ENCODE measurements at places on chromosomes 6 and 20. TPM values are rescaled to one million over a fixed set of nuclear protein-coding genes. Genes with fewer than 3 reads are reported as not detected.
A peak's percentile ranks its signal among the peaks of the same experiment; 100 is the strongest.

Gene CHD6
- 45.5 TPM for polyA plus RNA-seq

Gene LY6G5C
- 0.86 TPM for polyA plus RNA-seq

Gene TCP11
- not detected for polyA plus RNA-seq

Gene STMND1
- not detected for polyA plus RNA-seq

DNA sequence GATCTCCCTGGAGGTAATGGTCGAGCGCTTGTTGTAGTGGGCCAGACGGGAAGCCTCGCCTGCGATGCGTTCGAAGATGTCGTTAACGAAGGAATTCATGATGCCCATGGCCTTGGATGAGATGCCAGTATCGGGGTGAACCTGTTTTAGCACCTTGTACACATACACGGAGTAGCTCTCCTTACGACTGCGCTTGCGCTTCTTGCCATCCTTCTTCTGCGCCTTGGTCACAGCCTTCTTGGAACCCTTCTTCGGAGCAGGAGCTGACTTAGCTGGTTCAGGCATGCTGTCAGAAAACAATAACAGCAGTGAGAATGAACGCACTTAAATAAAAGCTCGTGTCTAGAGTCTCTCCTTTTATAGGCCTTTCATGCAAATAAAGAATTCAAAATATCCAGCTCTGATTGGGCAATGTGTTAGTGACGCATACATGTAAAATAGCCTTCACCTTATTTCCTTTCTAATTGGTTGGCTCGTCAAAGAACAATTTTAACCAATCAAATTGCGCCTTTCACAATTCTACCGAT, 129.2 kb downstream of the HFE start:
- no peaks in the 10 kb centered on the region for H3K36me3 ChIP-seq
- H3K27ac ChIP-seq, result no peak overlapping the region
- H3K4me1 ChIP-seq, result peaks cover 4% of the 10 kb centered on the region
- peak; percentile 90 for DNase-seq
- no peak overlapping the region for H3K4me3 ChIP-seq

GRCh38 chr6:121590438-121590837, 155.0 kb downstream of the GJA1 start:
- no peaks in the 10 kb centered on the region for H3K27me3 ChIP-seq
- H3K36me3 ChIP-seq, result no peaks in the 10 kb centered on the region
- no peak overlapping the region for H3K4me3 ChIP-seq
- H3K4me1 ChIP-seq, result no peaks in the 10 kb centered on the region

GRCh38 chr6:99560668-99561067, 7.8 kb downstream of the CCNC start:
- H3K27ac ChIP-seq, result no peak overlapping the region
- peaks cover 11% of the 10 kb centered on the region for H3K4me1 ChIP-seq
- no peak for DNase-seq
- peaks cover 17% of the 10 kb centered on the region for H3K36me3 ChIP-seq

GRCh38 chr20:64048402-64049044, 916 bp downstream of the SOX18 start:
- peaks cover 18% of the 10 kb centered on the region for H3K4me1 ChIP-seq
- no peak overlapping the region for H3K27ac ChIP-seq

DNA sequence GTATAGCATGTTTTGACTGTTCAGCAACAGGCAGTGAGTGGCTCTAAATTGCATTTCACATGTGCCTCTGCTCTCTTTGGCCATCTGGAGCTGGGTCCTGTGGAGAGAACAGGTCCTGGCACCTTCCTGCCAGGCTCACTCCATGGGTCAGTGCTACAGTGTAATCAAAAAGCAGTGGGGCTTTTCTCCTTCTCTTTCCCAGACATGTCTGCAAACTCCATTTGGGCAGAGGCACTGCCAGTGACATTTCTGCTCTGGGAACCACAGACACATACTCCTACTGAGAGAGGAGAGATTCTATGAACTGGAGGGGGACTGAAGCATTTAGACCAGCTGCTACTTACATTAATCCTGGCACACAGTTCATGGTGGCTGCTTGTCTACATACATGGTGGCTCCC, 68.3 kb upstream of the TRAF3IP2 start:
- H3K36me3 ChIP-seq, result peaks cover 9% of the 10 kb centered on the region
- no peaks in the 10 kb centered on the region for H3K27me3 ChIP-seq
- H3K27ac ChIP-seq, result no peak overlapping the region
- H3K4me1 ChIP-seq, result no peaks in the 10 kb centered on the region
- no peak overlapping the region for H3K4me3 ChIP-seq

DNA sequence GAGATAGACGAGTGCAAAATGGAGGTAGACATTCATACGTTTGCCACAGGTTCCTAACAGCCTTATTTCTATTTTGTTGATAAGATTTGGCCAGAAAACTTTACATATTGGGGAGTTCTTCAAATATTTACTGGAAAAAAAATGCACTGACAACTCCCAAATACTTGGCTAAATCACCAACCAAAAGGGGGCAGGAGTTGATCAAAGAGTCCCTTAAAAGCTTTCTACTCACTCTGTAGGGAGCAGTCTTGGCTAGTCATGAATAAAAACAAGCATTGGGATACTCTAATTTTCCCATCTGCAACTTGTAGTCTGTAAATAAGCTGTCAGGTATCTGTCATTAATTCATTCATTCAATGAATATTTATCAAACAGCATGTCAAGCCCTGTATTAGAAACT, 18.4 kb downstream of the TENT5A start:
- no peaks in the 10 kb centered on the region for H3K27me3 ChIP-seq
- H3K4me3 ChIP-seq, result no peak overlapping the region
- H3K27ac ChIP-seq, result no peak overlapping the region
- H3K4me1 ChIP-seq, result no peaks in the 10 kb centered on the region
- no peak for DNase-seq

GRCh38 chr6:28810659-28811053, 113.1 kb downstream of the TRIM27 start:
- peak overlapping the region; percentile 5 for H3K4me3 ChIP-seq
- peaks cover 88% of the 10 kb centered on the region for H3K27me3 ChIP-seq
- H3K4me1 ChIP-seq, result peaks cover 5% of the 10 kb centered on the region

DNA sequence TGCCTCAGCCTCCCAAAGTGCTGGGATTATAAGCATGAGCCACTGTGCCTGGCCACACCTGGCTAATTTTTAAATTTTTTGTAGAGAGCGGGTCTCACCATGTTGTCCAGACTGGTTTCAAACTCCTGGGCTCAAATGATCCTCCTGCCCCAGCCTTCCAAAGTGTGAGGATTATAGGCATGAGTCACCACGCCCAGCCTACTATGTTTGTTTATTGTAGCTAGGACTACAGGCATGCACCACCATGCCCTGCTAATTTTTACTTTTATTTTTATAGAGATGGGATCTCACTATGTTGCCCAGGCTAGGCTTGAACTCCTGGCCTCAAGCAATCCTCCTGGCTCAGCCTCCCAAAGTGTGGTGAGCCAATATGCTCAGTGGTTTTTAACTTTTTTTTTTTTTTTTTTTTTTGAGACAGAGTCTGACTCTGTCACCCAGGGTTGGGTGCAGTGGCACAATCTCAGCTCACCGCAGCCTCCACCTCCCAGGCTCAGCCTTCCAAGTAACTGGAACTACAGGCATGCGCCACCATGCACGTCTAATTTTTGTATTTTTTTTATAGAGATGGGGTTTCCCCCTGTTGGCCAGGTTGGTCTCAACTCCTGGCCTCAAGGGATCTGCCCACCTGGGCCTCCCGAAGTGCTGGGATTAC, 12.0 kb upstream of the DDX43 start:
- H3K27ac ChIP-seq, result no peak overlapping the region
- H3K4me1 ChIP-seq, result peaks cover 2% of the 10 kb centered on the region
- H3K36me3 ChIP-seq, result no peaks in the 10 kb centered on the region
- no peak for DNase-seq
- H3K27me3 ChIP-seq, result no peaks in the 10 kb centered on the region
- no peak overlapping the region for H3K4me3 ChIP-seq

DNA sequence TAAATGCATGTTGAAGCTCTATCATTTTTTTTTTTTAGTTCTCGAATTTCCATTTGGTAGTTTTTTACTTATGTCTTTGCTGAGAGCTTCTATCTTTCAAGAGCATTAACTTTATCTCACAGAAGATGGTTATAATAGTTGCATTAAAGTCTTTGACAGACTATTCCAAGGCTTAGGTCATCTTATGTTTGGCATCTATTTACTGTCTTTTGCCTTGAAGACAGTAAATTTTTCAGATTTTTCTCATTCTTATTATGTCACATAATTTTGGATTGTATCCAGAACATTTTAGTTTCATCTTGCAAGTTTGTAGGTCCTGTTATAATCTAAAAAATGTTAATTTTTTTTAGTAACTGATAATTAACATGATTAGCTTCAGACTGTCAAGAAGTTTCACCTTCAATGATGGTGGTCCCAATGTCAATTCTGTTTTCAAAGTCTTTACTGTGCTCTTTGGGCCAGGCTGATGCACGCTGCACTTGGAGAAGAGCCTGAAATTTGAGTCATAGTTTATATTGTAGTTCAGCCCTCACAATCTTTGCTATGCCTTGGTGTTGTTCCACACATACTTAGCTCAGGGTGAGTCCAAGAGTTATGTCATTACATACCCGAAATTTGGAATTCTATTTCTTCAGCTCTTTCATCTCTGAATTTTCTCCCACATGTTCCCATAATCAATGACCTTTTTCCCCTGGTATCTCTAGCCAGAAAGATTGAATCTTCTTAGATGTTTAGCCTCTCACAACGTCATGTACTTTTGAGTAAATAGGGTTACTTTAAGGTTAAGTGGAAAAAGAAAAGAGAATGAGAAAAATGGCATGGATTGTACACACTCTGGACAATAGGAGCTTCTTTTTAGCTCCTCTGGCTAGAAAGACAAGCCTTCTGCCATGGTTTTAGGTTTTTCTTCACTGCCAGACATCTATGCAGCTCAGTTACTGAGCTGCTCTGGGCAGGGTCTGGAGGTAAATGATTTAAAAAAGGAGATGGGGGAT, 110.3 kb upstream of the BTBD3 start:
- no peak overlapping the region for H3K4me3 ChIP-seq
- H3K36me3 ChIP-seq, result no peaks in the 10 kb centered on the region
- DNase-seq, result no peak
- no peaks in the 10 kb centered on the region for H3K4me1 ChIP-seq

DNA sequence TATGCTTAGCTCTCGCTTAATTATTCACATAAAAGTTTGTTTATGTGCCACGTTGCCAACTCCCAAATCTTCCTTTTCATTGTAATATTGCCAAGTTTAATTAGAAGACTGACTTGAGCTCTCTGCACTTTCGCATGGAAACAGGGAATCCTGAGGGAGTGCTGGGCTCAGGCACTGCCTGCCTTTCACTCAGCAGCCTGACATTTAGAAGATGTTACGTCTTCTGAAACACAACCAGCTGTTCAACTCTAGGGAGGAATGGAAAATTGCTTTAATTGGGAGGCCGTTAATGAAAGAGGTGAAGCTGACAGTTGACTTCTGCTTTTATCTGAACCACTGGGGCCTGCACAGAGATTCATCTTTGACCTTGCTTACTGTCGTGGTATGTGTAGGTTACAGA, 77.4 kb upstream of the MTHFD1L start:
- H3K36me3 ChIP-seq, result peaks cover 17% of the 10 kb centered on the region
- H3K4me3 ChIP-seq, result no peak overlapping the region
- DNase-seq, result no peak

DNA sequence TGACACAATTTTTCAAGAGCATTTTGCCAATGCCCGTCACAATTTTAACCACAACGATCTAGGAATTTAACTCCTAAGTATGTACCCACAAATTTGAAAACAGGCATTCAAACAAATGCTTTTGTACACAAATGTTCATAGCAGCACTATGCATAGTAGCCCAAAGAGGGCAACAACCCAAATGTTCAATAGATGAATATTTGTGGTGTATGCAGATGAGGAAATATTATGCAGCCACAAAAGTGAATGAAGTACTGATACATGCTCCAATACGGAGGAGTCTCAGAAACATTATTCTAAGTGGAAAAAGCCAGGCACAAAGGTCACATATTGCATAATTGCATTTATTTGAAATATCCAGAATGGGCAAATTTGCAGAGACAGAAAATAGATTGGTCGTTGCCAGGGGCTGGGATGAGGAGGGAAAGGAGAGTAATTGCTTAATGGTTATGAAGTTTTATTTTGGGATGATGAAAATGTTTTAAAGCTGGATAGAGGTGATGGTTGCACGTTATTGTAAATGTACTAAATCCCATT, 117.2 kb downstream of the PXDC1 start:
- H3K27me3 ChIP-seq, result peaks cover 13% of the 10 kb centered on the region
- H3K27ac ChIP-seq, result no peak overlapping the region
- H3K4me3 ChIP-seq, result no peak overlapping the region
- H3K36me3 ChIP-seq, result no peaks in the 10 kb centered on the region

DNA sequence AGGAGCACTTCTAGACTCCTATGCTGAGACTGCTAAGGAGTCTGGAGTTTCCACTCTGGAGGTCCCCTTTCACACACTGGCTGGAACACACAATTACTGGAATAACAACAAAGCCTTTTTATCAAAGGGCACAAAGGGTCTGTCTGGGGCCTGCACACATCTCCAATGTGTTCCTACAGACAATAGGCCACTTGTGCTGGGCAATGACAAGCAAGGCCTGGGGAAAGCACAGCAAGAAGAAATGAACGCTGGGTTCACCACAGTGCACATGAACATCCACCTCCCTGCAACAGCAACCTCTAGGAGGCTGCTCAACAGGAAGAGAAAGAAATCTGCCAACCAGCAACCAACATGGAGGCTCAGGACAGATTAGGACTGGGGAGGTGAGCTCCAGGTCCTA, 43.9 kb downstream of the TRPC4AP start:
- no peaks in the 10 kb centered on the region for H3K27me3 ChIP-seq
- no peak overlapping the region for H3K27ac ChIP-seq
- H3K36me3 ChIP-seq, result peaks cover 30% of the 10 kb centered on the region

DNA sequence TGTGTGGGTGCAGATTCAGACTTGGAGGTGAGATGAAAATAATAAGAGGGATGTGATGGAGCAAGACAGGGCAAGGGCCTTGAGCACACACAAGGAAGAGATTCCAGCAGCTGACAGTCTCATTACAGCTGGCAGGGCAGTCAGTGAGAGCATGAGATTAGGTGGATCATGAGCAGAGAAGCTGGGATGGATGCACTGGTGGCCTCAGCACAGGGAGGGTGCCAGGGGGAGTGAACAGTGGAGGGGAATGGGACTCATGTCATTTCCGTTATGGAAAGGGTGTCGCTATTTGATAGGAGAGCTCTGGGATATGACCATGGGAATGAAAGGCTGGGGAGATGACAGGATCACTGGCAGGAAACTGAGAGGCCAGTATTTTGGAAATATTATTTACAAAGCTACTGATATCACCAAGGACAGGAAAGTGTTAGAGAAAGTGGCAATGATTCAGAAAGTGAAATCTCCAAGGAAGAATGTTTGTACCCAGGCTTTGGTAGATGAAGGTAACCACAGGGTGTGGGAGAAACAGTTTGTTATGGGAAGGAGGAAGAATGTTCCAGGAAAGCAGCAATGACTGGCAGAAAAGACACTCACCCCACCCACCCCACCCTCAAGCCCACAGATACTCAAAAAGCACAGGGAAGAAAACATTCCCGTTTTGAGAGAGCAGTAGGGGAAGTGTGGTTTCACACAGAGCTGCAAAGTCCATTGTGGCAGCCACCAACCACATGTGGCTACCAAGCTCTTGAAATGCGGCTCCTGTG, 214.7 kb upstream of the PROKR2 start:
- no peak overlapping the region for H3K4me3 ChIP-seq
- peaks cover 12% of the 10 kb centered on the region for H3K4me1 ChIP-seq
- no peak overlapping the region for H3K27ac ChIP-seq
- no peak for DNase-seq
- H3K27me3 ChIP-seq, result no peaks in the 10 kb centered on the region

- H3K27ac ChIP-seq, result peak overlapping the region; percentile 81
- peaks cover 78% of the 10 kb centered on the region for H3K4me1 ChIP-seq
- no peaks in the 10 kb centered on the region for H3K27me3 ChIP-seq
These were observed 817 bp upstream of the TAP2 start for GRCh38 chr6:32839356-32839755.

GRCh38 chr6:163806755-163807499, 392.4 kb downstream of the QKI start:
- H3K36me3 ChIP-seq, result no peaks in the 10 kb centered on the region
- H3K4me1 ChIP-seq, result no peaks in the 10 kb centered on the region
- DNase-seq, result no peak
- no peaks in the 10 kb centered on the region for H3K27me3 ChIP-seq
